ENCODE measurements at places on chromosomes 7 and 10.

GRCh38 chr10:95408148-95408960 lies 117.6 kb upstream of the PDLIM1 start:
- no peak for DNase-seq

DNA sequence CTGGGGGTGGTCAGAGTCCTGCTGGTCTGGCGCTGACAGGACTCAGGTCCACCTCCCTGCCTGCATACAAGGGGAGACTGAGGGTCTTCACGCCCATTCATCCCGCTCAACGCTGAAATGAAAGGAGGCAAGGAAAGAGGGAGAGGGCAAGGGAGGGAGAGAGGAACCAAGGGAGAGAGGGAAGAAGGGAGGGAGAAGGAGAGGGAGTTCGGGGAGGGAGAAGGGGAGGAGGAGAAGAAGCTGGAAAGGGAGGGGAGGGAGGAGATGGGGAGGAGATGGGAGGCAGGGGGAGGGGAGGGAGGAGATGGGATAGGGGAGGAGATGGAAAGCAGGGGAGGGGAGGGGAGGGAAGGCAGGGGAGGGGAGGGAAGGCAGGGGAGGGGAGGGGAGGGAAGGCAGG lies 69.4 kb upstream of the INPP5A start:
- no peak for DNase-seq

GRCh38 chr7:138982204-138982623 lies 1.0 kb upstream of the KIAA1549 start:
- no peak for DNase-seq

- no peak for DNase-seq
Measured at GRCh38 chr7:40354711-40355110, 219.9 kb downstream of the SUGCT start.

- DNase-seq = peak; percentile 68
Measured at GRCh38 chr10:58641095-58641531, 128.4 kb downstream of the BICC1 start.

GRCh38 chr7:143041346-143041745 lies 10.8 kb upstream of the OR6V1 start:
- DNase-seq = no peak

- no peak for DNase-seq
Measured at GRCh38 chr10:127996586-127996985, 89.7 kb downstream of the PTPRE start.

- no peak for DNase-seq
Measured at GRCh38 chr10:79336739-79337138, 10.5 kb upstream of the PPIF start.

GRCh38 chr10:88127269-88127668 lies 263.8 kb downstream of the PTEN start:
- DNase-seq = no peak

GRCh38 chr7:1513657-1514095 lies 9.5 kb upstream of the INTS1 start:
- DNase-seq = no peak

GRCh38 chr10:19811540-19811939 lies 4.7 kb upstream of the PLXDC2 start:
- no peak for DNase-seq

- DNase-seq = no peak
Measured at GRCh38 chr7:84009051-84009450, 185.5 kb downstream of the SEMA3A start.

DNA sequence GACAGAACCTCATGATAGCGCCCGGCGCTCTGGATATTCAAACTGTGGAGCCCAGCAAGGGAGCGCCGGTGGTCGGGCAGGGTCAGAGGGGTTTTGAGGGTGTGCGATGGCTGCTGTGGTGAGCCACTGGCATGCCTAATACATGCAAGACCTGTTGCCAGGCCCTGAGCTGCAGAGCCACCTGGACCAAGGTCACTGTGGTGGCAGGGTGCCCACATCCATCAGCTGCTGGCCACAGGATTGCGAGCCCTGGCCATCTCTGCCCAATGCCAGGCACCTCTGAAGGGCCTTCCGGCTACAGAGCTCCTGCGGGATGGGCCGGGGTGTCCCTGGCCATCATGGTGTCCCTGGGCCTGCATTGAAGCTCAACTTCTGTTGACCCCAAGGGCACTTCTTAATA lies 123.0 kb upstream of the TNRC18 start:
- no peak for DNase-seq

GRCh38 chr7:118013252-118014010 lies 140.2 kb upstream of the CTTNBP2 start:
- no peak for DNase-seq

DNA sequence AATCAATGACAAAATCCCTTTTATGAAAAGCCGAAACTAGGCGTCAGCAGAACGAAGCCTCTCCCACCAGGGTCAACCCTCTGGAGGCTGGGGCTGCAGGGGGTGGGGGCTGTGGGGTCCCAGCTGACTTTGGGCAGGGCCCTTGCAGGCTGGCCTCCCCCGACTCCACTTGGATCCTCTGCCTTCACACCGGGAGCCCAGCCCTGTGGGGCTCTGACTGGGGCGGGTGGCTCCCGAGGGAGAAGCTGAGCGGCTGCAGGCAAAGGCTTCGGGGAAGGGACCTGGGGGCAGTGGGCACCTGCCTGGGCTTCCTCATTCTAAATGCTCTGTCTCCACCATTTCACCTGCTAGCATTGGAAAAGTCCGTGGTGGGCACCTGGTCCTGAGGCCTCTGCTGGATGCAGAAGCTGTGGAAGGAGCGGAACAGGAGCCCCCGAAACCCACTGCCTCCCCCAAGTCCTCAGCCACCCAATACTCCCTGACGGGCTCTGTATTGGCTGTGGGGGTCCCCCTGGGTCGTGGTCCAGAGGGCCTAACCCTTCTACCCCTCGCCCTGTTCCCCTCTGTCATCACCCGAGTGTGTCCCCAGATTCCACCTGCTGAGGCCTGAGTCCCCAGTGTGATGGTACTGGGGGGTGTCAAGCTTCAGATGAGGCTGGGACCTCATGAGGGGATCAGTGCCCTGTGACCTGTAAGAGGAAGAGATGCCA lies 108.6 kb downstream of the DNAJB6 start:
- no peak for DNase-seq

- DNase-seq = no peak
Measured at GRCh38 chr10:3217301-3217700, 44.7 kb upstream of the PITRM1 start.

GRCh38 chr7:39005461-39005860 lies 27.8 kb downstream of the POU6F2 start:
- no peak for DNase-seq

- no peak for DNase-seq
Measured at GRCh38 chr10:119896937-119897770, 4.6 kb downstream of the SEC23IP start.

DNA sequence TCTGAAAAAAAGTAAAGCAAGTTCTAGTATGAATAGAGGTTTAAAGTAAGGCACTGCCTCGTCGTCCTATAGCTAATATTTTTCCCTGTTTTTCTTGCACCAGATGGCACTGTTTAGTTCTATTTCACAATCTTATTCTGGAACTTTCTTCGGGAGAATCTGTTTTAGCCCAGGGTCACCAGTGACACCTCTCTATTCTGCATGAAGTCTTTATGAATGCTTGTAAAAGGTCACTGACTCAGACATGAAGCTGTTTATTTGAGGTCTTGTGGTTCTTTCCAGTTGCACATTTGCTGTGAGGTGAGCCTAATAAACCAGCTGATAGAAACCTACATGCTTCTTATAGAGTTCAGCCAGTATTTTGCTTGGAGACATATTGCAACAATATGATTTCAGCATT lies 444.3 kb downstream of the AUTS2 start:
- DNase-seq = no peak

DNA sequence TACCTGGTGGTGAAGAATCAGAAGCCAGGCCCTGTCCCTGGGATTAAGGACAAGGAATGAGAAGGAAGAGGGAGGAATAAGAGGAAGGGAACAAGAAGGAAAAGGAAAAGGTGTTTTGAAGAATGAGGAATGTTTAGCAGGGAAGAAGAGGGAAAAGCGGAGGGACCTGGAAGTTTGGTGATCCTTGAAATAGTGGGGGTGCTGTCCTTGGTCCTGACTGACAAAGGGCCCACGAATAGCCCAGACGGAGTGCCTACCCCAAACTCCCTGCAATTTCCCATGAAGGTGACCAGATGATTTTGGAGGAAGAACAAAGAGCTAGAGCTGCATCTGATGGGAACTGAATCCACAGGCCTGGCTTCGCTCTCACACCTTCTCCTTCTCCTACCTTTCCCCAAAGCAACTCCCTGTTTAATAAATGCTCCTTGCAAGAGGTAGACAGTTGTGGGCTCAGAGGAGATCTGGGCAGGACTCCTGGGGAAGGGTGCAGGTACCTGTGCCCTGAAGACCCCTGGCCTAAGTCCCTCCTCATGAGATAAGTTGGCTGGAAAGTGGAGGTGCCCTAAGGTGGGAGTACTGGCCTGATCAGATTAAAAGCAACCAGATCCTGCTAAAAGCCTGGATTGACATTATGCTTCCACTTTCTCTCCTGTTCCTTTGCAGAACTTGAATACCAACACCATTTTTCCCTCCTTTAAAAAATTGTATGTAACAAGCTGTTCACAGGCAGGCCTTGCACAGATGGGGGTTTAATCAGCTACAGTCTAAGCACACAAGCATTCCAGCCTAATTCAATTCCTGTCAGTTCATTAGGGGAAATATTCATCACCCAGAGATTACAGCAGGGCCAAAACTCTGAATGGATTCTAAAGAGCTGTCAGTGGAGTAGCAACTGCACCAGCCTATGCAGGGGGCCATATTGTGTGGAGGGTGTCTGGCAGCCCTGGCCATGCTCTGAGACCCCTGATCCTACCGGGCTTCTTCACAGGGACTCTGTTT lies 19.4 kb downstream of the KAZALD1 start:
- DNase-seq = no peak

- no peak for DNase-seq
Measured at GRCh38 chr7:51239691-51240090, 76.9 kb downstream of the COBL start.

- no peak for DNase-seq
Measured at GRCh38 chr10:11528286-11528685, 83.2 kb downstream of the USP6NL start.

- DNase-seq = no peak
Measured at GRCh38 chr7:55534262-55534915, 37.9 kb downstream of the VOPP1 start.

GRCh38 chr7:135236727-135237126 lies 3.1 kb downstream of the STRA8 start:
- DNase-seq = no peak

- no peak for DNase-seq
Measured at GRCh38 chr7:42152329-42153205, 84.4 kb downstream of the GLI3 start.

DNA sequence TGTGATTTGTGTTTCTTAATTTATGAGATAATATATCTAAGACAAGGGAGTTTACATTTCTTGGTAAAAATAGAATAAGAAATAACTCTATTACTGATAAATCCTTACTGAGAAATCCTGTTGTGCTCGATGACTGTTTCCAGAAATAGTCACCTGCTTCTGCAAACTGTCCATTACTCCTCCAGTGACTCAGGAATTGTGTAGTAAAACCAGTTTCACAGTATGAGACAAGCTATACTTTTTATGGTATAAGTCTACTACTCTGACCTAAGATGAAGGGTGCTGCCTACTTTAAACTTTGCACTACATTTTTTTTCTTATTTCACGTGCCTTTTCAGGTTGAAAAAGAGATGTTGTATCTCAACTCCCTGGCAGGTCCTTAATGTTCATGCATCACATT lies 6.8 kb upstream of the ANKRD22 start:
- no peak for DNase-seq

GRCh38 chr10:6926971-6927370 lies 346.9 kb upstream of the PRKCQ start:
- DNase-seq = no peak

GRCh38 chr10:11930312-11930978 lies 107.3 kb downstream of the PROSER2 start:
- no peak for DNase-seq

- DNase-seq = no peak
Measured at GRCh38 chr10:110650265-110650668, 6.1 kb downstream of the RBM20 start.

- no peak for DNase-seq
Measured at GRCh38 chr7:40474790-40475680, 340.2 kb downstream of the SUGCT start.

GRCh38 chr7:27101171-27101956 lies 1.1 kb downstream of the HOXA2 start:
- no peak for DNase-seq

Data from SW 1271 (cell line).